ENCODE measurements at places on chromosomes 6 and 20.

DNA sequence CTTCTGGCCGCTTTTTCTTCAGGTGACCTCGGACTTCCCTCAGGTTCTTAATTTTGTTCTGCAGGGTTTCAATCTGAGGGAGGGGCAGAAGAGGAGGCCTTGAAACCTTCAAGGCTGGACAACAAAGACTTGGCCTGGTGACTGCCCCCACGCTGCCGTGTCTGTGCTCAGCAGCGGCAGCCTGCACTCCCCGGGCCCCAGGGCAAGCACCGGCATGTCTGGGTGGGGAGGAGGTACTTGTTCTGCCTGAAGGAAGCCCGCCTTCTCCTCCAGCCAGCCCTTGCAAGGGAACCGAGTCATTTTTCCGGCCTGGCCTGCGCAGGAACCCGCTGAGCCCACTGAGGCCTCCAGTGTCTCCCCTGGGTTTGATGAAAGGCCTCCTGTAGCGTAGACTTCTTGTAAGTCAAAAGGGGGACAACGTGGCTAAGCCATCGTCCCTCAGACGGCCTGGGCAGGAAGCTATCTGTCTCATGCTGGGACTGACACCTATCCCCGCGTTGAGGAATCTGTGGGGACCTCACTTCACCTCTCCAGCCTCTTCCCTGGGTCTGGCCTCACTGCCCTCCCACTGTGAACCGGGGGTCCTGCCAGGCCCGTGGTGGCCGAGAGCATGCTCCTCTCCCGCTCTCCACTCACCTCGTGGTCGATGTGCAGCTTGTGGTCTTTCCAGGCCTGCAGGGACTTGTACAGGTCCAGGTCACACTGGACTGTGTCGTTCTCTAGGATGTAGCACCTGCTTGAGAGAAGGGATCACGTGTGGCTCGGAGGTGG lies 119.9 kb downstream of the SULF2 start:
- H3K36me3 ChIP-seq, result no peaks in the 10 kb centered on the region
- no peaks in the 10 kb centered on the region for H3K4me1 ChIP-seq
- H3K27ac ChIP-seq, result no peak overlapping the region
- DNase-seq, result no peak
- no peak overlapping the region for H3K4me3 ChIP-seq

GRCh38 chr6:80690551-80691131 lies 584.2 kb downstream of the BCKDHB start:
- no peaks in the 10 kb centered on the region for H3K27me3 ChIP-seq
- H3K4me1 ChIP-seq, result no peaks in the 10 kb centered on the region
- no peak overlapping the region for H3K4me3 ChIP-seq
- H3K27ac ChIP-seq, result no peak overlapping the region
- peak; percentile 69 for DNase-seq
- H3K36me3 ChIP-seq, result no peaks in the 10 kb centered on the region

GRCh38 chr20:49353348-49353747 lies 75.5 kb upstream of the ZNFX1 start:
- peaks cover 20% of the 10 kb centered on the region for H3K27me3 ChIP-seq
- no peak for DNase-seq
- no peaks in the 10 kb centered on the region for H3K4me1 ChIP-seq
- no peaks in the 10 kb centered on the region for H3K36me3 ChIP-seq

- peaks cover 9% of the 10 kb centered on the region for H3K27me3 ChIP-seq
- no peaks in the 10 kb centered on the region for H3K4me1 ChIP-seq
- H3K27ac ChIP-seq, result no peak overlapping the region
- DNase-seq, result no peak
- H3K36me3 ChIP-seq, result no peaks in the 10 kb centered on the region
Measured at GRCh38 chr6:1018041-1018440, 293.9 kb upstream of the FOXQ1 start.

- no peak for DNase-seq
- no peak overlapping the region for H3K27ac ChIP-seq
- no peaks in the 10 kb centered on the region for H3K36me3 ChIP-seq
- H3K27me3 ChIP-seq, result peaks cover 11% of the 10 kb centered on the region
Measured at GRCh38 chr6:33906439-33906838, 102.6 kb upstream of the MLN start.

DNA sequence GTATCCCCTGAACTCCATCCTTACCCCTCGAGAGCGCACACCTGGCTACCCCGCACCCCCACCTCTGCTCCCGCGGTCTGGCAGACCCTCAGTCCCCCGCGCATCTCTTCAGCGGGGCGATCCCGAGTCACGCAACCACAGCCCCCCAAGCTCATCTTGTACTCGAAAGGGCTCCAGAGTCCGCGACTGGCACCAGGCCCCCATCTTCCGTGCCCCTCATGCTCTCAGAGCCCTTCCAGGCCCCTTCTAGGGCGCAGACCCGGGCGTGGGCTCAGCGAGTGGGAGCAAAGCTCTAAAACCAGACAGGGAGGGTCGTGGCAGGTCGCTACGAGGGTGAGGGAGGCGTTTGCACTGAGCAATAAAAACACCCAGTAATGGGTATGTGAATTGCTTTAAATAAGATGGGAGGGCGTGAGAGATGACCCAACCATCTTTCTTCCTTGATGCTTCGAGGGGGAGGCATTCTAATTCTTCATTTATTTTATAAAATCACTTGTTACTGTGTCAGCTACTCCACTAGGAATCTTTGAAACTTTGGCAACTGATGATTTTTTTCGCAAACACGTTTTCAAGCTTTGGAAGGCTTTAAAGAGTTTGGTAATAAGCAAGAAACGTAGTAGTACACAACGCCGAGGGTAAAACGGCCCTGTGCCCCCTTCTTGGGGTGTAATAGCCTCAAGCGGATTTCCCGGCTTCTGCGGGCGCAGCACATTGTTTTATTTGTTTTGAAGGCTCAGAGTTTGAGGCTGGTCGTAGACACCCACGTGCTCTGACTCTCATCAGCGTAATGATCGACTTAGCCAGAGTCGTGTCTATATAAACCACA lies 42.6 kb upstream of the SUPT3H start:
- H3K36me3 ChIP-seq, result no peaks in the 10 kb centered on the region
- H3K4me3 ChIP-seq, result peak overlapping the region; percentile 86
- H3K27ac ChIP-seq, result peak overlapping the region; percentile 88
- DNase-seq, result peak; percentile 88
- H3K4me1 ChIP-seq, result peaks cover 23% of the 10 kb centered on the region

DNA sequence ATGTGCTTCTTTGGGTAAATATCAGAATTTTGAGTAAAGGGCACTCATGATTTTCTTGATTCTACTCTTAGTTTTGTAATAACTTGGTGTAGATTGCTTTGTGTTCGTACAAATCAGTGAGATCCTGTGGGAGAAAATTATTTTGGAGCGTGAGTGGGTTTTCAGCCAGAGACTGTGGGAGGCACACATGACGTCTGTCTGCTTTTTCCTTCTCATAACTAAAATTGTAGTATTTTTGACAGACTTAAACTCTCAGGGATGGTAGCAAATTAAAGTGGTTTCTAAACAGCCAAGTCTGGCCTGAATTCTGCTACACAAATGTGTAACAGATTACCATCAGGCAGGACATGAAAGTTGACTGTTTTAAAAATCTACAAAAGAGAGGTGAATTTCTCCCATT lies 222.6 kb downstream of the OTOR start:
- DNase-seq, result no peak
- H3K27ac ChIP-seq, result no peak overlapping the region
- no peak overlapping the region for H3K4me3 ChIP-seq
- H3K4me1 ChIP-seq, result no peaks in the 10 kb centered on the region

GRCh38 chr6:141510803-141511202 lies 621.9 kb upstream of the GJE1 start:
- H3K4me1 ChIP-seq, result no peaks in the 10 kb centered on the region
- no peak for DNase-seq
- no peaks in the 10 kb centered on the region for H3K36me3 ChIP-seq
- H3K4me3 ChIP-seq, result no peak overlapping the region

- H3K4me3 ChIP-seq, result no peak overlapping the region
- H3K4me1 ChIP-seq, result no peaks in the 10 kb centered on the region
- no peak overlapping the region for H3K27ac ChIP-seq
- H3K27me3 ChIP-seq, result no peaks in the 10 kb centered on the region
- no peak for DNase-seq
Measured at GRCh38 chr20:9103955-9104354, 35.1 kb downstream of the PLCB4 start.

- peak; percentile 100 for DNase-seq
- no peaks in the 10 kb centered on the region for H3K36me3 ChIP-seq
- H3K27ac ChIP-seq, result peak overlapping the region; percentile 100
- no peaks in the 10 kb centered on the region for H3K27me3 ChIP-seq
- no peak overlapping the region for H3K4me3 ChIP-seq
- H3K4me1 ChIP-seq, result peaks cover 42% of the 10 kb centered on the region
Measured at GRCh38 chr20:51366155-51366886, 176.2 kb downstream of the NFATC2 start.

- no peak overlapping the region for H3K27ac ChIP-seq
- H3K36me3 ChIP-seq, result no peaks in the 10 kb centered on the region
- peaks cover 15% of the 10 kb centered on the region for H3K4me1 ChIP-seq
- H3K4me3 ChIP-seq, result no peak overlapping the region
- DNase-seq, result peak; percentile 28
Measured at GRCh38 chr6:37794825-37795224, 24.7 kb upstream of the ZFAND3 start.

DNA sequence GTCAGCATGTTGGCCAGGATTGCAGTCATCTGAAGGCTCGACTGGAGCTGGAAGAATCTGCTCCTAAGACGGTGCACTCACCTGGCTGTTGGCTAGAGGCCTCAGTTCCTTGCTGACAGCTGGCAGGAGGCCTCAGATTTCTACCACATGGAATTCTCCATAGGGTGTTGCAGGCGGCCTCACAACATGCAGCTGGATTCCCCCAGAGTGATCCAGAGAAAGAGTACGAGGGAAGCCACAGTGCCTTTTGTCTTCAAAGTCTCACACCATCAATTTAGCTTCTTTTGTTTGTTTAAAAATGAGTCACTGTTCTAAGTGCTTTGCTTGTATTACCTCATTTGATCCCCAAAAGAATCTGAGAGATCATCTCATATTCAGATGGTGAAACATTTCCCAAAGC lies 65.5 kb upstream of the FYN start:
- peak; percentile 90 for DNase-seq
- H3K4me3 ChIP-seq, result no peak overlapping the region
- H3K4me1 ChIP-seq, result peaks cover 4% of the 10 kb centered on the region
- no peaks in the 10 kb centered on the region for H3K27me3 ChIP-seq

DNA sequence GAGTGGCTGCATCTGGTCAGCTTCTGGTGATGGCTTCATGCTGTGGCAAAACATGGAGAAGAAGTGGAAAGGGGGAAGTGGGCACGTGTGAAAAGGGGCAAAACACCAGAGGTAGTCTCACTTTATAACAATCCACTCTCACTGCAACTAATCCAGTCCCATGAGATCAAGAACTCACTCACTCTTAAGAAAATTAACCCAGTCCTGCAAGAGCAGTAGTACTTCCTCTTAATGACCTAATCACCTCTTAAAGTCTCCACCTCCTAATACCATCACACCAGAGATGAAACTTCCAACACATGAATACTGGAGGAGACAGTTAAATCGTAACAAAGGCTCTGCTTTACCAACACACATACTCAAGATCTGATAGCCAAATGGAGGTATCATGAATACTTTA lies 152.6 kb downstream of the THEMIS start:
- H3K36me3 ChIP-seq, result no peaks in the 10 kb centered on the region
- no peak overlapping the region for H3K27ac ChIP-seq
- H3K4me1 ChIP-seq, result no peaks in the 10 kb centered on the region

- no peak overlapping the region for H3K27ac ChIP-seq
- no peaks in the 10 kb centered on the region for H3K4me1 ChIP-seq
- no peaks in the 10 kb centered on the region for H3K27me3 ChIP-seq
- no peaks in the 10 kb centered on the region for H3K36me3 ChIP-seq
Measured at GRCh38 chr6:13165502-13166172, 162.7 kb downstream of the TBC1D7 start.

- no peaks in the 10 kb centered on the region for H3K4me1 ChIP-seq
- no peak overlapping the region for H3K4me3 ChIP-seq
- peaks cover 16% of the 10 kb centered on the region for H3K27me3 ChIP-seq
Measured at GRCh38 chr20:38825901-38826625, 20.6 kb downstream of the PPP1R16B start.

DNA sequence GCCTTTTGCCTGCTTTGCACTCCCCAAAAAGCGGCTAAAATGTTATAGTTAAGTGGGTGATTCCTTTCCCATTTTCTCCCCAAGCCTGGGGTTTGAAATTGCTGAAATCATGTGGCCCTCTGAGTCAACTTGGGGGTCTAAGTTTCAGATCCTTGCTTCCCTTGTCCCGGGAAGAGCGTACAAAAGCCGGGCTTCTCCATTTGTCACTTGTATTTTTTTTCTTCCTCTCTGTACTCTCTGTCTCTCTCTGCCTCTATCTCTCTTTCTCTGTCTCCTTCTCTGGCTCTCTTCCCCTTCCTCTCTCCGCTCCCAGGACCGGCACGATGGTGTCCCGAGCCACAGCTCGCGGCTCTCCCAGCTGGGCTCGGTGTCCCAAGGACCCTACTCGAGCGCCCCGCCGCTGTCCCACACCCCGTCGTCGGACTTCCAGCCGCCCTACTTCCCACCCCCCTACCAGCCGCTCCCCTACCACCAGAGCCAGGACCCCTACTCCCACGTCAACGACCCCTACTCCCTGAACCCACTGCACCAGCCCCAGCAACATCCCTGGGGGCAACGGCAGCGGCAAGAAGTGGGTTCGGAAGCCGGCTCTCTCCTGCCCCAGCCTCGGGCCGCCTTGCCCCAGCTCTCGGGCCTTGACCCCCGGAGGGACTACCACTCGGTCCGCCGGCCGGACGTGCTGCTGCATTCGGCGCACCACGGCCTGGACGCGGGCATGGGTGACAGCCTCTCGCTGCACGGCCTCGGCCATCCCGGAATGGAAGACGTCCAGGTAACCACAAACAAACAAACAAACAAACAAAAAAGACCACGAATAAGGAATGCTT lies 4.6 kb downstream of the TFAP2B start:
- H3K4me3 ChIP-seq, result no peak overlapping the region
- DNase-seq, result no peak
- no peaks in the 10 kb centered on the region for H3K36me3 ChIP-seq
- H3K4me1 ChIP-seq, result no peaks in the 10 kb centered on the region

DNA sequence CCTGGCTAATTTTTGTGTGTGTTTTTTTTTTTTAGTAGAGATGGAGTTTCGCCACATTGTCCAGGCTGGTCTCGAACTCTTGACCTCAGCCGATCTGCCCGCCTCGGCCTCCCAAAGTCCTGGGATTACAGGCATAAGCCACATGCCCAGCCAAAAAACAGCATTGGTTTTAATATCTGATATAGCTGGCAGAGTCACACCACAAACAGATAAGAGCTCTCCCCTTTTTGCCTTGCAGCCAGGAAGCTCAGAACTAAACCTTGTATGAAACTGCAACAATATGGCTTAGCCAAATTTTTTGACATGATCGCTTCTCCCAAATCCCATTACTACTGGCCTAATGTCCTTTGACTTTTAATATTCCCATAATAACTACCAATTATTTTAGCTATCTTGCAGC lies 4.9 kb downstream of the ACOT8 start:
- H3K4me3 ChIP-seq, result no peak overlapping the region
- DNase-seq, result no peak
- H3K27me3 ChIP-seq, result no peaks in the 10 kb centered on the region
- no peaks in the 10 kb centered on the region for H3K36me3 ChIP-seq
